Naive B cell (primary cell): ENCODE measurements at places on chromosomes 16 and 17.

- no peak for DNase-seq
- no peaks in the 10 kb centered on the region for H3K36me3 ChIP-seq
- H3K27ac ChIP-seq: peak overlapping the region; percentile 42
- no peak overlapping the region for H3K4me3 ChIP-seq
- no peaks in the 10 kb centered on the region for H3K4me1 ChIP-seq
- no peaks in the 10 kb centered on the region for H3K27me3 ChIP-seq
Observed at GRCh38 chr16:66502020-66502913, 47.7 kb downstream of the TK2 start.

DNA sequence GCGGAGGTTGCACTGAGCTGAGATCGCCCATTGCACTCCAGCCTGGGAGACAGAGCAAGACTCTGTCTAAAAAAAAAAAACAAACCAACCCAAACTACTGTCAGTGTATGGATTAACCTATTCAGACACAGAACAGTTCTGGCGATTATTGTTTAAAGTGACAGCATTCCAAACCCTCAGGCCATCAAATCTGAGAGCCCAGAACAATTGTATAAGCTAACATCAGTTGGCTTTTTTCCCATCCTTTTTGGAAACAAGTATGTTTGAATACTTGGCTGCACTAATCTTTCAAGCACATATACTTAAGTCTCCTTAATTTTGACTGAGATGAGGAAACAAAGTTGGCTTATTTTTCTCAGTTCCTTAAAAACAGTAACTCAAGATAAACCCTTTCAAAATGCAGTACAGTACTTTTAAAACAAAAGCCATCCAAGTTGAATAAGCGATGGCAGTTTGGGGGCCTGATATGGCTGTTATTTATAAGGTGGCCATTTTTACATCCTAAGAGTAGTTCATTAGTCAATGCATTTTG lies 1.4 kb downstream of the ZSWIM7 start:
- peak overlapping the region; percentile 96 for H3K27ac ChIP-seq
- no peak for DNase-seq
- H3K4me1 ChIP-seq: peaks cover 47% of the 10 kb centered on the region
- no peaks in the 10 kb centered on the region for H3K27me3 ChIP-seq

DNA sequence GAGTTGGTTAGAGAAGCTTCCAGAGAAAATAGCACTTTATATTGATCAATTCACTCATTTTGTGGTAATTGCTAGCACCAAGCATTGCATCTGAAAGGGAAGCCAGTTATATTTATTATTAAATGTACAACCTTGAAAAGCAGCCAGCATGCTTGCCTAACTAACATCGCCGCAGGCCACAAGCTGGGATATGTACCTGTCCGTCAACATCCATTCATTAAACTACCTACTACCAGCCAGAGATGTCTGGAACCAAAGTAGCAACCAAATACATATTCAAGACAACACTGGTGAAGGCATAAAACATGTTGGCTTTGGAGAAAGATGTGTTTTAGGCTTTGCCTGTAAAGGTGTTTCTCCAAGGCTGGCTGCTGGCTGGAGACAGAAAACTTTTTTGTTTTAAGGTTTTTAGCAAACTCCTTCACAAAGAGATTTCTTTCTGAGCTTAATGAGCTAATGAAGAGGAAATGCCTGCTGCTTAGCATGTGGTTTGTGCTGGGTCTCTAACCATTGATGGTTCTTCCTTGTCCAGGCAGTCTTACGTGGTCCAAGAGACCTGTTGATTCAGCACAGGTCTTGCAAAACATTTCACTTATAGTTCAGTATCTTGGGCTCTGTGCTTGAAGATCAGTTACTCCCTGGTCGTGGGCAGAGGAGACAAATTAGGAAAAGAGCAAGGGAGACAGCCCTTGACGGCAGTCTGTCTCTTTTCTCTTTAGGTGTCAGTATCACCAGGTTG lies 3.1 kb downstream of the ITPRIPL2 start:
- no peak for DNase-seq
- no peak overlapping the region for H3K27ac ChIP-seq
- H3K27me3 ChIP-seq: peaks cover 34% of the 10 kb centered on the region
- no peak overlapping the region for H3K4me3 ChIP-seq

- H3K4me1 ChIP-seq: no peaks in the 10 kb centered on the region
- no peak overlapping the region for H3K4me3 ChIP-seq
- no peak for DNase-seq
- peaks cover 10% of the 10 kb centered on the region for H3K27me3 ChIP-seq
Observed at GRCh38 chr16:88315543-88316105, 67.1 kb upstream of the ZNF469 start.

- peaks cover 10% of the 10 kb centered on the region for H3K27me3 ChIP-seq
- no peak overlapping the region for H3K4me3 ChIP-seq
- H3K27ac ChIP-seq: no peak overlapping the region
- DNase-seq: no peak
Observed at GRCh38 chr17:55304171-55304859, 39.6 kb downstream of the HLF start.
